ENCODE measurements at places on chromosomes 13 and 19. TPM values are rescaled to one million over a fixed set of nuclear protein-coding genes. Genes with fewer than 3 reads are reported as not detected.

ZNF583 gene
- total RNA-seq = 6.0 TPM

NCR1 gene
- total RNA-seq = not detected

GZMM gene
- 2.7 TPM for total RNA-seq

FGF22 gene
- total RNA-seq = not detected

FGF21 gene
- not detected for total RNA-seq

TPTE2 gene
- not detected for total RNA-seq

- no peak for DNase-seq
Observed at GRCh38 chr19:50794876-50795663, 4.9 kb downstream of the ACP4 start.

- no peak for DNase-seq
Observed at GRCh38 chr19:37983916-37984315, 76.9 kb downstream of the SIPA1L3 start.

- DNase-seq = no peak
Observed at GRCh38 chr19:3324405-3324856, 42.0 kb upstream of the NFIC start.

DNA sequence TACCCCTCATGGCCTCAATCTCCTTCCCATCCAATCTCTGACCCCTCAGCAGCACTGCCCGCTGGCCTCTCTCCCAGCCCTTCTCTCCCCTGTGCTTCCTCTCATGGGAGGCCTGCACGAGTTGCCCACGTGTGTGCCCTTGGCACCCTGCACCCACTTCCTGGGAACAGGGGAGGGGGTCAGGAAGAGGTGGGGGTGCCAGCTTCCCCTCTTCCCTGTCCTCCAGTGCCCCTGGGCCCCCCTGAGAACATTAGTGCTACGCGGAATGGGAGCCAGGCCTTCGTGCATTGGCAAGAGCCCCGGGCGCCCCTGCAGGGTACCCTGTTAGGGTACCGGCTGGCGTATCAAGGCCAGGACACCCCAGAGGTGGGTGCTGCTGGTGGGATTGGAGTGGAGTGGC, 19.2 kb downstream of the AXL start:
- DNase-seq = no peak

DNA sequence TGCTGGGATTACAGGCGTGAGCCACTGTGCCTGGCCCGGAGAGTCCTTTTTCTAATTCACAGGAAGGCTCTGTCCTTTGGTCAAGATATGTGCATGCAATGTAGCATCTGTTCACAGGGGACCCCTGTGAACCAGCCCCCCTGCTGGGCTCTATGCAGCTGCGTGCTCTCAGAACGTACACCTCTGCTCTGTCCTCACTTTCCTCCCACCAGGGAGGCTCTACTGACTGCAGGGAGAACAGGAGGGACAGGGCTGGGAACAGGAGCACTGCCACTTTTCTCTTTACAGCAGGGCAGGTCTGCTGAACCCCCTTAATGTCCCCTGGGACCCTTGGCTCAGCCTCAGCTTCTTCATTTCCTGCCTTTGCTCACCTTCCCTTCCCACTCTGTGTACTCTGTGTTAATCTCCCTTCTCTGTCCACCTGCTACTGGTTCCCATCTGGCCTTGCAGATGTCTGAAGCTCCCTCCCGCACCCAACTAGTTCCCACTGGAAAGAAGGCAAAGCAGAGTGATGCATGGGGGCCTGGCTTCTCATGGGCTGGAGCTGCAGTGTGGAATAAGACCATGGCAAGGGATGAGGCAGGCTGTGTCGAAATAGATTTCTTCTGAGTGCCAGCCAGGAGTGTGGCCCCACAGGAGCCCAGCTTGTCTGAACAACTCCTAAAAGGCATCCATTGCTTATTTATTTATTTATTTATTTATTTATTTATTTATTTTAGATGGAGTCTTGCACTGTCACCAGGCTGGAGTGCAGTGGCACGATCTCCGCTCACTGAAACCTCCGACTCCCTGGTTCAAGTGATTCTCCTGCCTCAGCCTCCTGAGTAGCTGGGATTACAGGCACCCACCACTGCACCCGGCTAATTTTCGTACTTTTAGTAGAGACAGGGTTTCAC, 7.2 kb downstream of the ADGRE2 start:
- no peak for DNase-seq

DNA sequence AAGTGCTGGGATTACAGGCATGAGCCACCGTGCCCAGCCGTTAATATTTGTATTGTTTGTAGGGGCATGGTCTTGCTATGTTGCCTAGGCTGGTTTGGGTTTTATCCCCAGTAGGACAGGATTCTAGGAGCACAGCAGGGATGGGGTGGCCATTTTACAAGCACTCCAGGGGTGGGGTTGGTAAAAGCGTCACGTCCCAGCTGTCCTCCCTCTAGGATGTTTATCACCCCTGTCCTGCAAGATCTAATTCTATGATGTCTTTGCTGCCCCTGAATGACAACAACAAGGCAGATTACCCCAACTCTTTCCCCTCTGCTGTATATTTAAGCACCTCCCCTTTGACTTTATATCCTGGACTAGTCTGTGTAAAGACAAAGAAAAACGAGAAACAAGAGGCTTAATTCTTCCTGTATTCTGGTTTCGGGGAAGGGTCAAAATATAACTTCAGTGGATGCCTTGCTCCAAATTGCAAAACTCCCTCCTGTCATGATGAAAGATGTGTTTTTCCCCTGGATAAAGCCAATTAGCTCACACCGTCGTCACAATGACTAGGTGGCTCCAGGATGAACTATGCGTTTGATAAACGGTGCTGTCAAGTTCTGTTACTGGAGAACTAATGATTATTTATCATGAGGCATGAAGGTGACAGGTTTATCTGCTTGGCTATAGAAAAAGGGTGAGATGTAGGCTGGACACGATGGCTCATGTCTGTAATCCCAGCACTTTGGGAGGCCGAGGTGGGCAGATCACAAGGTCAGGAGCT, 27.8 kb upstream of the OR1M1 start:
- no peak for DNase-seq

DNA sequence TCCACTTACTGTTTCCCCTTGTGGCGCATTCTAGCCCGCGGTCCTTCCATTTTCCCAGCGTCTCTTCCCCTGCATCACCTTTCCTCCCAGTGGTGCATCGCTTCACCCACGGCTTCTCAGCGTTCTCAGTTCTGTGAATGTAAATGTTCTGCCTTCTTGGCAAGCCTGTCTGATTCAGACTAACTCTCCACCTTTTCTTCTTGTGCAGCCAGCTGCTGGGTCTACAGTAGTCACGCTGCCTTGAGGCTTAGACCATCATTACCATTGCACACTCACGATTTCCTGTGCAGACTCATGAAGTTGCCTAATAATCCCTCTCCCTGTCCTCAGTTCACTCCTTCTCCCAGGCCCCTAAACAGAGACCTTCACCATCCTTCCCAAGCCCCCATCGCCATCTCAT, 75.0 kb downstream of the DHRS12 start:
- no peak for DNase-seq

DNA sequence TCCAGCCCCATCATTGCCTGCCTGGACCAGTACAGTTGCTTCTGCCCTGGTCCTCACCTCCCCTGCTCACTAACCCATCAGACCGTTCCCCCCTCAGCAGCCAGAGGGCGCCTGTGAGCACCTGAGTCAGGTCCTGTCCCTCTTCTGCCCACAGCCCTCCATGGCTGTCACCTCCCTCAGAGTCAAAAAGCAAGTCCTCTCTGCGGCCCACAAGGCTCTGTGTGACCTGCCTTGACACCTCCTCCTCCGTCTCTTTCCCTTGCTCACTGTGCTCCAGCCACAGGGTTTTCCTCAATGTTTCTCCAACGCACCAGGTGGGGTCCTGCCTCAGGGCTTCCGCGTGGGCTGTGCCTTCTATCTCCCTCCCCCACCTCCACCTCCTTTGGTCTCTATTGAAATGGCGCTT, 29.4 kb upstream of the PTPRS start:
- no peak for DNase-seq

DNA sequence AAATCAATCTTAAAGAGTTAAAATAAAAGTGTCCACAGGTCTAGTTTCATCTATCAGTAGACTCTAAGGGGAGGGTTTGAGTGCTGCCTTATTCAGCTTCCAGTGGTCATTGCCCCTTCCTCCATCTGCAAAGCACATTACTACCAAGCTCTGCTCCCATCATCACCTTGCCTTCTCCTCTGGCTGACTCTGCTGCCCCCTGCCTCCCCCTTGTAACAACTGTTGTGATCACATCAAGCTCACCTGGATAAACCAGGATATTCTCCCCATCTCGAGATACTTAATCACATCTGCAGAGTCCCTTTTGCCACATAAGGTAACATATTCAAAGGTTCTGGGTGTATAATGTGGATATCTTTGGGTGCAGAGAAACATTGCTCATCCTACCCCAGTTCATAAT, 43.3 kb upstream of the GPC6 start:
- DNase-seq = no peak

GRCh38 chr19:16892436-16892835, 3.6 kb downstream of the F2RL3 start:
- DNase-seq = no peak

GRCh38 chr13:28035146-28035782, 46.8 kb upstream of the URAD start:
- no peak for DNase-seq

DNA sequence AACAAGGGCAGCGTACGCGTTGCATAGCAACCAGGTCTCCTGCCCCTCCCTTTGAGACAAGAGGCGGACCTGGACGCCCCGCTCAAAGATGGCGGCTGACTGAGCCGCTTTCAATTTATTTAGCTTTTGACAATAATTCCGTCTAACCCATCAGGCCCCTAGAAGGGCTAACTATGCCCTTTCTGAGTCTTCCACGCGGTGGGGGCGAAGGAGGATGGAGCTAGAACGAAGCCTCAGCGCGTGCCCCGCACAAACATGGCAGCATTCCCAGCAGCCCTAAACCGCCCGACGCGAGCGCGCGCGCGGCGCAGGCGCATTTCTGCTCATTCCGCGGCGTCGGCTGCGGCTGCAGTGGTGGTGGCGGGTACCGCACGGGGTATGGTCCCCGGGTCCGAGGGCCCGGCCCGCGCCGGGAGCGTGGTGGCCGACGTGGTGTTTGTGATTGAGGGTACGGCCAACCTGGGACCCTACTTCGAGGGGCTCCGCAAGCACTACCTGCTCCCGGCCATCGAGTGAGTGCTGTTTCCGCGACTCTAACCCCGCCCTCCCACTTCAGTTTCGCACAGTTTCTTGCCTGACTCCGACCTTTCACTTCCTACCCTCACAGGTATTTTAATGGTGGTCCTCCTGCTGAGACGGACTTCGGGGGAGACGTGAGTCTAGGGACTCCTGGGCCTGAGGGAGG, at the start of gene MED25:
Gene MED25, plus strand, starts transcription at position 326 of the 685 bp plus-strand sequence. Its CDS starts 53 bp downstream, at position 379.
- peak; percentile 85 for DNase-seq

DNA sequence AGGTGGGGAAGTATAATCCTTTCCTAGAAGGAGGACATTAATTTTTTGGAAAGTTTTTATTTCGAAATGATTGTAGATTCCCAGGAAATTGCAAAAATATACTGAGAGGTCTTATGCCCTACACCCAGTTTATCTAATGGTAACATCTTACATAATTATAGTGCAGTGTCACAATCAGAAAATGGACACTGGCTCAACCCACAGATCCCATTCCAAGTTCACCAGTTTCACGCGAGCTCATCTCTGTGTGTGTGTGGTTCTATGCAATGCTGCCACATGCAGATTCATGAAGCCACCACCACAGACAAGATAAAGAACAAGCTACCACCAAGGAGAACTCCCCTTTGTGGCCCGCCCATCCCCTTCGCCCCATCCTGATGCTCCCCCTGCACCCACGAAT, 24.4 kb downstream of the IL17D start:
- DNase-seq = no peak

DNA sequence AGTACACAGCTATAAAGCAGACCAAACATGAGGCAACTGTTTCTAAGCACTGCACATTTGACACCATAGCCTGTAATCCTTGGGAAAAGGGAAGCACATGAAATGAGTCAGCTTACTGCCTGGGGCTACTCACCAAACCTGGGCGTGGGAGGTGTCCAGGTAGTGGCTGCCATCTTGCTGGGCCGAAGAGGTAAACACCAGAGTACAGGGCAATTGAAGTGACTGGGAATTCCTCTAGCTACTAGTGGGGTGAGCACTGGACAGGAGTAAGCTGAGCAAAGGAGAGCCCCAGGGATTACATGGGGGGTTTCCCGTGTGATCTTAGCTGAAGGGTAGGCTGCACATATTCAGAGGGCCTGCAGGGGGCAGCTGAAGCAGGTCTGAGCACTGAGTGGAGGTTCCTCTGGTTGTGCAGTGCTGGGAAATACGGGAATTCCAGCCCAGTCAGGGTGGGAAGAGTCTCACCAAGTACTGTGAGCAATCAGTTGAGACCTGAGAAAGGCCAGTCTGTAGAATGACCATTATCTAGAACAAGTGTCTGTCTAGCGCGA, 140.5 kb downstream of the SLC7A1 start:
- DNase-seq = no peak

DNA sequence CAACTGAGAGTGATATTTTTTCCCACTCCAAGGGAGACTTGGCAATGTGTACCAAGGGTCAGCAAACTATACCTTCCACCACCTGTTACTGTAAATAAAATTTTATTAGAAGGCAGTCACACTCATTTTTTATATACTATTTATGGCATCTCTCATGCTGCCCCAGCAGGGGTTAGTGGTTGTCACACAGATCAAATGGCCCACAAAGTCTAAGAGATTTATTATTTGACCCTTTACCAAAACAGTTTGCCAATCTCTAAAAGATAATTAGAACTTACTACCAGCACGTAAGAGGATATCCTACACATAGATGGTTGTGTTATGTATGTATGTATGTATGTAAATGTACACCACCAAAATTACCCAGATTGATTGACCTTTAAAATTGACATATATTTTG, 185.1 kb downstream of the PRR20E start:
- no peak for DNase-seq

GRCh38 chr13:97254816-97255215, 32.7 kb downstream of the MBNL2 start:
- no peak for DNase-seq

DNA sequence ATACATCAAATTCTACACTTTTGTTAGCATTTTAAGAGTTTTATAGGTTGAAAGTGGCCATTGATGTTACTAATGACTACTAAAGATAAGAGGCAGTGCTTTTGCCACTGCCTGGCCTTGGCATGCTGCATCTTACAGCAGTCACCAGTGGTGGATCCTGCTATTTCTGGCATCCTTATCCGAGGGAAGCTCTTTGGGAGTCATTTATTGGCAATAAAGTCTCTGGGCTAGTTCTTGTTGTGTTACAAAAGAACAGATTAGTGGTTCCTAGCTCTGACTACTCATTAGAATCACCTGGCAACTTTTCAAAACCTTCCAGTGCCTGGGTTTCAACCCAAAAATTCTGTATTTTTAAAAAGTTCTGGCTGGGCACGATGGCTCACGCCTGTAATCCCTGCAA, 94.5 kb downstream of the ZMYM2 start:
- DNase-seq = peak; percentile 38

DNA sequence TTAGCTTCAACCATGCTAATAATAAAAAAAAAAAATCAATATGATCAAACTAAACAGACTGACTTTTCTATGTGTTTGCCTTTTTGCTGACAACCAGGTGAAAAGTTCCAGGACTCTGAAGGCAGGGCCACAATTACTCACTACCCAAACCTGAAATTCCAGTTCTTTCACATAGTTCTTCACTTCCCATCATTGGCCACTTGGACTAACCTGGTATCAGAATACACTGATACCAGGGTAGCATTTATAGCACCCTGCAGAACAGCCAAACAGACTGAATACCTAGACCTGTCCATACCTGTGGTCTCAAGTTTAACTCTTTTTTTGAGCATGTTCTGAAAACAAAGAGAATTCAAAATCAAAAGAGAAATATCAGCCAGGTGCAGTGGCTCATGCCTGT, 25.1 kb downstream of the ELF1 start:
- no peak for DNase-seq

All from heart right ventricle (tissue), 16 donors.